GM23248 (cell line): ENCODE measurements at places on chromosomes 7 and 10.

- DNase-seq: peak; percentile 69
Measured at GRCh38 chr10:30755441-30755953, 125.9 kb upstream of the LYZL2 start.

- no peak for DNase-seq
Measured at GRCh38 chr10:86786368-86786767, 29.9 kb downstream of the BMPR1A start.

- DNase-seq: peak; percentile 46
Measured at GRCh38 chr10:85642421-85643170, 724.0 kb downstream of the GRID1 start.

GRCh38 chr10:92486637-92487036, 87.3 kb downstream of the IDE start:
- DNase-seq: no peak

DNA sequence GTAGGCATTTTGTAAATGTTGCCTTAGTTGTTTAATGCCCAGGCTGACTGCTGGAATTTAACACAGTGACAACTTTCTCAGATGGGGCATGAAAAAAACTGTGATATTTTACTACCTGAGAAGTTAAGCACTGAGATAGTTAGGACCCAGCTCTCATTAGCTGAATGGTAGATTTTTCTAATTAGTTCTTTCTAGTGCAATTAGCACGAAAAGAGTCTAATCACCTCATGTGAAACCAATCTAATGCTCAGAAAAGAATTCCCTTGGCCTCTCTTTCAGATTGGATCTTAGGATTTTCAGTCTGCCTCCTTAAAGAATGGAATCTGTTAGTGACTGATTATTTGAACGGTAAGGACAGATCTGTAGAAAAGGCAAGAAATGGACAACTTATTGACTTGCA, 743.2 kb downstream of the AUTS2 start:
- no peak for DNase-seq

GRCh38 chr7:84712374-84713121, 474.3 kb downstream of the SEMA3D start:
- DNase-seq: peak; percentile 55

GRCh38 chr7:124929467-124930172, at the start of gene POT1:
TSS of gene POT1 (minus strand) at chr7:124929825. CDS start at chr7:124897173, 32,652 bp downstream.
- DNase-seq: peak; percentile 100

DNA sequence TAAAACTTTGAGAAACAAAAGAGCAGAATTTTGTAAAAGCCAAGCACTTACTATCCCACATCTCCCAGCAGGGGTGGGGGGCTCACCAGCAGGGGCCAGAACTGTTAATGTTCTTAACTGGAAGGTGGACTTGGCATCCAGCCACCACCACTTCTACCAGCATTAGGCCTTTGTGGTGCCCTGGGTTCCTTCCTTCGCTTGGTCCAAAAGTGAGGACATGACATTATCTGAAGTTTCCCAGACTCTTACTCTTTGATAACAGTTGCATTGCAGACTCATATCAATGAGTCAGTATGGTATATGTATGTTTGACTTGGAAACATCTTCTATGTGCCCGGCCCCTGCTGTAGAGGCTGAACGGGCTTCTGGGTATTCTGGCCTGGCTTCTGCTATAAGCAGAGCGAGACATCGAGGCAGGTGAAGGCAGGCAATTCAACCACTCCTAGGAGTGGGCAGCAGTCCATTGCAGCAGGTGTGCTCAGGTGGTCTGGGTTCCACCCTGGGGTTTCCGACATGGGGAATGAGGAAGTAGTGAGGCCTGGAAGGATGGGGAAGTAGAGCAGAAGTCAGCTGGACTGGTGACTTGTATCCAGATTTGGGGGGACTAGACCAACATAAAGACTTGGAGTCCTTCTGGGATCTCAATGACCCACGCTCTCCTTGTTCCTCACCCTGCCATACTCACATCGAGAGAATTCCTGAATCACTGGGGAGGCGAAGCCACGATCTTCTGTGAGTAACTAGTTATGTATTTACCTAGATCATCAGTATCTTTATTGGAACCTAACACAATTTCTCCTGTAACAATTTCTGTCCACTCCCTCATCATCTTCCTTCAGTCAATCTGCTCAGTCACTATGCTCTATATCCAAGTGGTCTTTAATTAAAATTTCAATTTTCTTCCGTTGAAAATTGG, 4.1 kb downstream of the ZNF777 start:
- peak; percentile 15 for DNase-seq

DNA sequence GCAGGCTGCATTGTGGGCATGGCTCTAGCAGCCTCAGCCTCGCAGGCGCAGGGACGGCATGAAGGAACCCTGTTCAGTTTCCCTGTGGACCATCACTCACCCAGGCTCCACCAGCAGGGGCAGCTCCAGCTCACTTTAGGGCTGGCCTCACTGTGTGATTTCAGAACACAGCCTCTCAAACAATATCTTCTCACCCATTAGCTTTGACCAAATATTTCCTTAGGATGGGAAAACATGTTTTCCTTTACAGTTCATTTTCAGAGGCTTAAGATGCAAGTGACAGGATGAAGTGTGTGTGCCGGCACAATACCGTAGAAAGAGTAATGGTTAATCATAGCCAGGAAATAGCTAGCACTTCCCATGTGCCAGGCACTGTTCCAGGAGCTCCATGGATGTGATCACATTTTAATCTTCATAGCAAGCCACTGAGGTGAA, 58.2 kb downstream of the LANCL2 start:
- DNase-seq: peak; percentile 65

GRCh38 chr10:62015994-62016393, 114.5 kb downstream of the ARID5B start:
- no peak for DNase-seq
